ENCODE measurements at places on chromosomes 16 and 17.
A peak's percentile ranks its signal among the peaks of the same experiment; 100 is the strongest.

DNA sequence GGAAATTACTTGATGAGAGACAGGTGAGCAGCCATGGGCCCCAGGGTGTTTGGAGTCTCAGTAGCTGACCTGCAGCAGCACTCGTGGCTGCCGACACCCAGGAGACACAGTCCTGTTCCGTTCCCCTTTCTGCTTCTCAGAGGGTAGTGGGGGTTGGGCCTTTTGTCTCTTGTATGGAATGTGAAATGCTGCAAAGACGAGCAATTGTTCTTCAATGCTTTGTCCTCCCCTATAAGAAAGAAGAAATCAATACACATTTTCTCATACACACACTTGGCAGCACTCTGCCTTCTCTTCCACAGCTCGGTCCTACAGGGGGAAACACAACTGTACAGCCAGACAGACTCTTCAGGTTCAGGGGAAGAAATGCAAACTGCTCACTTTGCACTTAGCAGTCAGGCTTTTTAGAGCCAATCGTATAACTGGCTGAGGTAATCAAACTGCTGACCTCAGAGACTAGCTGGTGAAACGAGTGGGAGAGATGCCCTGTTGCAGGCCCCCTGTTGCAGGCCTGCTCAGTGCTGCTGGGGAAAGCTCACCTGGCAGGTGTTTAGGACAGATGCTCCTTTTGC lies 96.7 kb downstream of the AATF start:
- DNase-seq: no peak

- no peak for DNase-seq
Observed at GRCh38 chr17:50365165-50365564, 7.8 kb downstream of the MRPL27 start.

GRCh38 chr16:71426069-71426879 lies 15.6 kb downstream of the TLE7 start:
- DNase-seq: peak; percentile 86

- DNase-seq: no peak
Observed at GRCh38 chr17:6109536-6109935, 39.4 kb downstream of the WSCD1 start.

DNA sequence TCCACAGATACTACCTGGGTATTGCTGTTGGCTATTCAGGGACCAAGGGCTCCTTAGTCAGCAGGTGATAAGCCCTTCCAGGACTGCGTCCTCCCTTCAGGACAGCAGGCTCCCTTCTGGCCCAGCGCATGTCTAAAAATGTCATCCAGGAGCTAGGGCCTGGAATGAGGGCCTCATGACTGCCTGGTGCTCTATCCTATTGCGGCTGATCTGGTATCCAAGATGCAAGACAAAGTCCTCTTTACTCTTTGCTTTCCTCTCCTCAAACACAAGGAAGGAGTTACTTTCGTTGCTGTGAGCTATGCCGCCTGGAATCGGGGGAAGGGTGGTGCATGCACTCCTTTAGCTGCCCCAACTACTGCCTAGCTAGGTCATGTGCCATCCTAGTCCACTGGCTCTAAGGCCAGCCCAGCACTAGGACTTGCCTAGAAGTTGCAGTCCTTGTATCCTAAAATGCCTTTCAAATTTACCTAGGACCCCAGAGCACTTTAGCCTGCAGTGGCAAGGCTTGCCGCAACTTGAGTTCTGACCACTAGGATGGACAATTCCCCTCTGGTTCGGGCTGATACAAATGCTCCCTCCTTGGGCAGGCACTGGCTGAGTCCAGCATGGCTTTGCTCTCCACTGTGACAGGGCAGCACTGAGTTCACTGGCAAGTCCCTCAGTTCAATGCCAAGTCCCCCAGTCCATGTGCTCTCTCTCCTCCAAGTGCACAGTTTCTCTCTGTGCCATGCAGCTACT lies 10.1 kb upstream of the TMEM219 start:
- DNase-seq: no peak

- no peak for DNase-seq
Observed at GRCh38 chr17:73969956-73970355, 233.5 kb upstream of the RPL38 start.

- DNase-seq: no peak
Observed at GRCh38 chr16:83705856-83706255, 101.9 kb upstream of the HSBP1 start.

DNA sequence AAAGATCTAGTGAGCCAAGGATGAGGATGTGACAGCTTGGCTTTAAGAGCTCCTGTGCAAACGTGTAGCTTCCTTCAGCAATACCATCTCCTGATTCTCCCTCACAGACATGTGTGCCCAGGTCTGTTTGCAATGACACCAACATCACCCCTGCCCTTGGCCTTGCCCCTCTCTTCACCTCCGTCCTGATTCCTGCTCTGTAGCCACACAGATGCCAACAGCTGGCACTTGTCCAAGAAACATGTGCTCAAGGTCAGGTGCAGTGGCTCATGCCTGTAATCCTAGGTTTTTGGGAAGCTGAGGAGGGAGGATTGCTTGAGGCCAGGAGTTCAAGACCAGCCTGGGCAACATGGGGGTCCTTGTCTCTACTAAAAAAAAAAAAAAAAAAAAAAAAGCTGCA lies 103.8 kb upstream of the CRHR1 start:
- no peak for DNase-seq

DNA sequence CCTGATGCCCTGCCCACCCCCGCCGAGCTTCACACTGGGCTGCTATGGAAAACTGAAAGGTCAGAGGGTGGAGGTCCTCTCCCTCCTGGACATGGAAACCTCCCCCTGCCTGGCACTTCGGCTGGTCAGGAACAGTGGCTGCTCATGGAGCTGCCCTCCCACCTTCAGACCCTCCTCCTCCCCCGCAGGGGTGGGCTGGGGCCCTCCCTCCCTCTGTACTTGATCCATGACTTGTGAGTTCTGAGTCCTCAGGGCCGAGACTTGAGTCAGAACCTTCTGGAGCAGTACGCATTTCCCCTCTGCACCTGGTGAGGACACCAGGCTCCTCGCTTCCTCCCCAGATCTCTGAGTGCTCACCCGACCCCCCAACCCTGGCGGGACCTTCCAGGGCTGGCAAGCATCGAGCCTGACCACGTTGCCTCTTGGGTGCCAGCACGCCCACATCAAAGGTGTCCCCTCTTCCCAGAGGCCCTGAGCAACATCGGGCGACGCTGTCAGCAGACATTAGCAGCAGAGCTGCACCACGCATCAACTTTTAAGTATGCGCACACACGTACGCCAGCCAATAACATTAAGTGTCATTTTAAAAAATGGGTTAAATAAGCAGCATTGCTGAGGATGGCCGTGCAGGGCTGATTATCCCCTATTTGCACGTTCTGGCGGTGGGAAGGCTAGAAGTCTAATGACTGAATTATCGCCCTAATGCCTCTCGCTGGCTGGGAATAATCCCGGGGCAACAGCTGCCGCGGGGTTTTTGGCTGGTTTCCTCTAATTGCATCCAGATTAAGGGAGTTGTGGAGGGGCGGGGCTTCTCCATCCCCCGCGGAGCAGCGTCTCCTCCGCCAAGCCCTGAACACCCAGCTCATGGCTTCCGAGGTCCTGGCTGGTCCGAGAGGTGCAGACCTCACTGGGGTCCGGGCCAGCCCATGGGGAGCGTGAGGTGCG lies 98.0 kb downstream of the TBC1D16 start:
- DNase-seq: no peak

DNA sequence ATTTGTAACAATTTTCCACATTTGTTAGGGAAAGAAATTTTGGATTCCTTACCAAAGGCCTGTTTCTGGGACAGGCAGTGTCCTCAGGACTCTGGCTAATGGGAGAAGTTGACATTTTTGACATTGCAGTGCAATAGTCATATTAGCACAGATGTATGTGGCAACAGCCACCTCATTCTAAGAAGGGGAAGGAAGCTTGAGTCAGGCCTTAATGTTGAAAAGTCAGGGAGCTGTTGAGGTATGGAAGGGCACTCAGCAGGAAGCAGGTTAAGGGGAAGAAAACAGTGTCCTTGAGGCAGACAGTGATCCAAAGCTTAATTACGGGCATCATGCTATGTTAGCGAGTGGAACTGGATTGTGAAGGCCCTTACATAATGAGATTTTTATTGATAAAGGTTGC lies 20.9 kb downstream of the AKTIP start:
- no peak for DNase-seq

DNA sequence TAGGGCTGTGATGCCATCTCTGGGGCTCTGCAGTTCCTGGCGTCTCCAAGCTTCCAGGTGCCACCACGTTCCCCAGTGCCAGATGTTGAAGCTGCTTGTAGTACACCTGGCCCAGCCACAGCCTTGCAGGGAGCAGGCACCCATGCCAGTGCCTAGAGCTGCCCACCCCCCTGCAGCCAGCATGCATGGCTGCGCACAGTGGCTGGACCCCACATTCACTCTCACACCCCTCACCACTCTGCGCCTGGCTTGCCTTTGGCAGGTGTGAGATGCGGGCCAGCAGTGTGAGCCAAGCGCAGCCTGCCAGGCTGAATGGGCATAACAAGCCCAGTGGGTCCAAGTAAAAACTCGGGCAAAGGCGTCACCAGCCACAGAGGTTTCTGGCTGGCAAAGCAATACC lies 75.4 kb upstream of the CHMP6 start:
- no peak for DNase-seq

DNA sequence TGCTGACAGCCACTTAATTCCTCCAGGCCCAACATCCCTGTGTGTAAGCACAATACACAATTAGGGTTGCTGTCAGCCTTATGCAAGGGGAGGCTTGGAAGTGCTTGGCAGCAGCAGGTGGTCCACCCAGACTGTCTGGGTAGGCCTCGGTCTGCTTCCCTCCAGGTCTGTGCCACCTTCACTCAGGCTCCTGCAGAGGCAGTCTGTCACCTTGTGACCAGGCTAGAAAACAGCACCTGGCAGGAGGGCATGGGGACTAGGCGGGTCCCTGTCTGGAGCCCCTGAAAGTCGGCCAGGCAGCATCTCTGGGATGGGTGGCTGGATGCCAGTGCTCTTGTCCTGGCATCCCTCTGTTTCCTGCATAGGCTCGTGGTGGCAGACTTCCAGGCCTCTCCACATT lies 578.1 kb downstream of the KCNJ18 start:
- DNase-seq: no peak

DNA sequence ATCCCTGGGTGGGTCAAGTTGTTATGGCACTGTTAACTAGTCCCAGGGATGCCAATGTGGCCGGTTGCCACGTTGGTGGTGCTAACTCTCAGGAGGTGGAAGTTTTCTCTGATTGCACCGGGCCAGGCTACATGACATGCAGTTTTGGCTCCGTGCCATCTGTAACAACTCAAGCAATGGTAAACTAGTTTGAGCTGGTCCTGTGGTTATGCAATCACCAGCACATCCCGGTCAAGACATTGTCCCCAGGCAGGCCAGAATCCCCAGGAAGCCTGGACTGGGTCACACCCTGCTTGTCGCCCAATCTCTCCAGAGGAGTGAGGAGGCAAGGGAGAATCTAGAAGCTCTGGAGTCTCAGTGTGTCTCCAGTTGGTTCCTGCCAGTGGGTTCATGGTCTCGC lies 10.1 kb upstream of the CCL17 start:
- DNase-seq: no peak

DNA sequence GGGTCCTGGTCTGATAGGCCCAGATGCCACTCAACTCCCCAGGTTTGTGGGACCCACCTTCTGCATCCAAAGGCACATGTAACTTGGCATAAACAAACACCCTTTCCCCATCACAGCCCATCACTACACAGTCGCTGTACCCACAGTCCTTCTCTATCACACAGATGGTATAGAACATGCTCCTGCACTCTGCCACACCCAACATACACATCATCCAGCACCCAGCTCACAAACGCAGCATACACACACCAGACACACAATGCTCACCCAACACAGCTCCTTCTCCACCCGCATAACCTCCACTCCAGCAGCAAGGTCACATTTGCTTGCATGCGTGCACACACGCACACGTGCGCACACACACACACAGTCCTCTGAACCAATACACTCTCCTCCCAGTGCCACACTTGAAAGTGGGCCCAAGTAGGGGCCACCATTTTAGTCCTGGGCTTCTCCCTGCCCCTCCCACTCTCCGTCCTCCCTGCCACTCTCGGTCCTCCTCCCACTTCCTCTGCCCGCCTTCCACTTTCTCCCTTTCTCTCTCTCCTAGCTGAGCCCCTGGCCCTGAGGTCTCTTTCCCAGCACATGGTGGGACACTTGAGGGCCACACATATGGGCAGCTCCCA lies 8.5 kb upstream of the TMEM92 start:
- no peak for DNase-seq

GRCh38 chr16:11972128-11972527 lies 4.4 kb upstream of the SNX29 start:
- no peak for DNase-seq

DNA sequence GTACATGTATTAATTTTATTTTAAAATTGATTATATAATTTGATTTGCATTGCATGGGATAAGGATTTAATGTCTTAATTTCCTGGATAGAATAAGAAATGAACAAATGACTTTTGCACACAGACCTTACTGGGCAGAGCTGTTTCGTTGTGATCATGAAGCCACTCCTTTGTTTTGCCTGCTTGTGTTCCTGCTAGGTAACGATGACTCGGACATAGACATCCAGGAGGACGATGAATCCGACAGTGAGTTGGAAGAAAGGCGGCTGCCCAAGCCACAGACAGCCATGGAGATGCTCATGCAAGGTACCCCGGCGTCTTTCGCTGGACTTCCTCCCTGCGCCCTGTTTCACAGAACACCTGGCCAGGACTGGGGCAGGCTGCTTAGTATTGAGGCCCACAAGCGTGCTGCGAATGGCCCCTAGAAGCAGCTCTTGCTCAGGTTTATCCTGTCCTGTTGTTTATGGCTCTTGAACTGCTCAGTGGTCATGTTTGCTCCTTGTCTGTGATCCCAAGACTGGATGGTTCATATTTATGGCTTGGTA lies 29.6 kb downstream of the CLUAP1 start:
- no peak for DNase-seq

- no peak for DNase-seq
Observed at GRCh38 chr17:37292429-37293139, 83.2 kb upstream of the C17orf78 start.

GRCh38 chr16:35325936-35326335 lies 1866.5 kb downstream of the TP53TG3F start:
- DNase-seq: no peak

DNA sequence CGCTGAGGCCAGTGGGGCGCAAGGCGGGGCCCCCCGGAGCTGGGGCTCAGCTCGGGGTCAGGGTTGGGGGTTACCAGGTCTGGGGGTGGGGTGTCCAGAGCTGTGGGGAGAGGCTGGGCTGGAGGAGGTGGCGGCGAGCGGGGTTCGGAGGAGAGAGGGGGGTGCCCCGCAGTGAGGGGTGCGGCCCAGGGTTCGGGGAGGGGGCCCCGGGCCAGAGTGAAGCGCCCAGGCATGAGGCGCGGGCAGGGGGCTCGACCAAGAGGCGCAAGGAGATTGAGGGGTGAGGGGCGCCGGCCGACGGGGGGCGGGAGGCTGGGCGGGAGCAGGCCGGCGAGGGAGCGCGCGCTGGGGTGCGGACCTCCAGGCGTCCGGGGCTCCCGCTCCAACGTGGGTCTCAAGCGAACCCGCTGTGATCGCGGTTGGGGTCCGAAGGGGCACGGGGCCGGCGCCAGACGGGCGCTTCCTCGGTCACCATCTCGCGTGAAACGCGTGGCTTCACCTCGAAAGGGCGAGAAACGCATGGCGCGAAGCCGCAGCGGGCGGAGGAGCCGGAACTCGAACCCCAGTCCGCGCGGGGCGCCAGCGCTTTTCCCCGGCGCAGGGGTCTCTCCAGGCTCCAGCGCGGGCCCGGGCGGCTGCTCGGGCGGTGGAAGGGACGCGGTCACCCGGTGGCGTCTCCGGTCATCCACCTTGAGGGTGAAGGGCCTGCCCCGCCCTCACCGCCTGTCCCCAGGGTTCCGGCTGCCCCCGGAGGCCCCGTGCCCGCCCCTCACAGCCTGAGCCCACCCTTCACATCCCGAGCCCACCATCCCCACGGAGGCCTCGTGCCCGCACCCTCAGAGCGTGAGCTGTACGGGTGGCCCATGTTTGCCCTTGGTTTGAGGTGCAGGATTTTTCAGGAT lies 846 bp downstream of the CPNE7 start:
- no peak for DNase-seq

GRCh38 chr17:44878627-44879221 lies 20.5 kb downstream of the EFTUD2 start:
- DNase-seq: peak; percentile 23

Measured in fibroblast of the conjunctiva (primary cell).